ENCODE measurements at places on chromosomes 6 and 20.

GRCh38 chr20:63552481-63553249, 1.3 kb upstream of the FNDC11 start:
- DNase-seq, result no peak

DNA sequence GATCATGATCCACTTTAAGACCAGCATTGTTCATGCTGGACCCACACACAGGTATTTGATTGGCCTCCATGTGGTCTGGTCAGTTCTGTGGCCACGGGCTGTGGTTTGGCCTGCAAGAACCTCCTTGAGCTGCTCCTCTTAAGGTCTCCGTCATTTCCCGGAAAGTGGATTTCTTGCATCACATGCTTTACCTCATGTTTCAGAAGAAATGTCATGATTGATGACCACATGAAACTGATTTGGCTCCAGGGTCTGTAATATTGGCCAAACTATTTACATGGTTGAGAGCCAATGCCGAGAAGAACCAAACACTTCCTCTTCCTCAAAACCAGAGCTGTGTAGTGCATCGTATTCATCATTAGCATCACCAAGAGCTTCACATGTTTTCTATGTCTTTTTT, 13.2 kb upstream of the RSPH3 start:
- no peak for DNase-seq

DNA sequence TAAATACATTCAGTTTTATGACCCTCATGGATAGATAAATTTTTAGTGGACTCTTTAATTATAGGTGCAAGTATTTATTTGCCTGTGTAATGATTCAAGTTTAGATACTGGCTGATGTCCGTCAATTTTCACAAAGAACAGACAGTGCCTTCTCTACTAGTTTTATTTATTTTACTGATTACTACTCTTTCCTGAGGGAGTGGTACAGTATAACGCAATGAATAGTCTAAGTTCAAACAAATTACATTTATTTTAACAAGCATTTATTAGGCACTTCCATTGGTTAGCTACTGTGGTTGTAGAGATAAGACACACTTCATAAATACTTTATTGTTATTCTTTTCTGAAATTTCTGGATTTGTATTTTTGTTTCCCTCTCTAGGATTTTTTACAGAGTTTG, 74.3 kb downstream of the ADGRG6 start:
- DNase-seq, result no peak

DNA sequence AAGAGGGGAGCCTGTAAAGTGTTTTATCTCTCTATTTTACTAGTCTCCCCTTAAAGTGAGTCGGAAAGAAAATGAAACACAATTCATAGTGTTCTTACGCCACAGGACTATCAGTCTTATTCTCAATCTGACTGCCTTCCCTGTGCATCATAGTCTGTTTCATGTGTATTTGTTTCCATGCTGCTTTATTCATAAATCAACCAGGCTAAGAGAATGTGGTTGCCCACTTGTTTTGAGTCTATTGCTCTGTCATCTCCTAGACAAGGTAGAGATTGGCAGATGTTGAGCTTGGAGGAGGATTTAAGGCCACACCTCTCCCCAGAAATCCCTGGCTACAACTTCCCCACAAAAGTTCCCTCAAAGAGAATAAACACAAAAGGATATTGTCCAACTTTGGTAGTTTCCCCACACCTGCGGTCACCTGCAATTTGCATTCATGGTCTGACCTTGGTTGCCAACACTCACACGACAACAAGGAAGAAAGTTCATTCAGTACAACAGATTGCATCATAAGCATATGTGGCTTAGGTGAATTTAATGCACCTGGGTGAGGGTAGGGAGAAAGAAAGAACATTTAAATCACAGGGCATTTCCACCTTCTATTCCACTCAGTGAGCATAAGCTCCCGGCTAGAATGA, 167.1 kb upstream of the FBXL4 start:
- no peak for DNase-seq

GRCh38 chr20:20903773-20904500, 191.5 kb upstream of the RALGAPA2 start:
- no peak for DNase-seq

- no peak for DNase-seq
Observed at GRCh38 chr6:89630488-89630887, 8.1 kb downstream of the LYRM2 start.

GRCh38 chr6:41013466-41014153, 25.4 kb downstream of the UNC5CL start:
- no peak for DNase-seq

GRCh38 chr6:160667639-160668481, 3.8 kb upstream of the LPA start:
- DNase-seq, result no peak

- DNase-seq, result no peak
Observed at GRCh38 chr6:78810146-78810545, 57.2 kb upstream of the IRAK1BP1 start.
